ENCODE measurements at places on chromosomes 11 and 22.

- no peak for DNase-seq
Observed at GRCh38 chr11:130866831-130867230, 49.4 kb downstream of the SNX19 start.

GRCh38 chr11:59401262-59401552 is 25.0 kb downstream of the OR5A2 start:
- DNase-seq, result no peak

- DNase-seq, result peak; percentile 93
Observed at GRCh38 chr22:45626198-45626651, 45.4 kb upstream of the ATXN10 start.

- peak; percentile 90 for DNase-seq
Observed at GRCh38 chr11:17221968-17222367, 14.2 kb upstream of the PIK3C2A start.

DNA sequence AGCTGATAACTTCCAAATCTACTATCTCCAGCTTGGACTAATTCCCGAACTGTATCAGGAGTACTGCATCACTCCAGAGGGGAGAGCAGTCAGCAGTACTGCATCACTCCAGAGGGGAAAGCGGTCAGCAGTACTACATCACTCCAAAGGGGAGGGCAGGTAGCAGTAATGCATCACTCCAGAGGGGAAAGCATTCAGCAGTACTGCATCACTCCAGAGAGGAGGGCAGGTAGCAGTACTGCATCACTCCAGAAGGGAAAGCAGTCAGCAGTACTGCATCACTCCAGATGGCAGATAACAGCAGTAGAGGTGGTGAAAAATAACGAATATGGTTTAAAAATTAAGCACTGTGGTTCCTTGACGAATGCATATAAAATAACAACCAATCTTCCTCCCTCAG is 8.4 kb downstream of the CWC15 start:
- DNase-seq, result no peak

- DNase-seq, result no peak
Observed at GRCh38 chr11:125807909-125808308, 20.0 kb downstream of the PATE3 start.

GRCh38 chr22:45413368-45414211 is at the start of the genes RIBC2 and SMC1B:
Gene RIBC2 (plus strand): TSS chr22:45413693. CDS start chr22:45413887, 194 bp downstream.
Gene SMC1B (minus strand): TSS chr22:45413599. CDS start chr22:45413567, 32 bp downstream.
- peak; percentile 75 for DNase-seq

GRCh38 chr11:12941671-12942070 is 67.4 kb upstream of the RASSF10 start:
- no peak for DNase-seq

DNA sequence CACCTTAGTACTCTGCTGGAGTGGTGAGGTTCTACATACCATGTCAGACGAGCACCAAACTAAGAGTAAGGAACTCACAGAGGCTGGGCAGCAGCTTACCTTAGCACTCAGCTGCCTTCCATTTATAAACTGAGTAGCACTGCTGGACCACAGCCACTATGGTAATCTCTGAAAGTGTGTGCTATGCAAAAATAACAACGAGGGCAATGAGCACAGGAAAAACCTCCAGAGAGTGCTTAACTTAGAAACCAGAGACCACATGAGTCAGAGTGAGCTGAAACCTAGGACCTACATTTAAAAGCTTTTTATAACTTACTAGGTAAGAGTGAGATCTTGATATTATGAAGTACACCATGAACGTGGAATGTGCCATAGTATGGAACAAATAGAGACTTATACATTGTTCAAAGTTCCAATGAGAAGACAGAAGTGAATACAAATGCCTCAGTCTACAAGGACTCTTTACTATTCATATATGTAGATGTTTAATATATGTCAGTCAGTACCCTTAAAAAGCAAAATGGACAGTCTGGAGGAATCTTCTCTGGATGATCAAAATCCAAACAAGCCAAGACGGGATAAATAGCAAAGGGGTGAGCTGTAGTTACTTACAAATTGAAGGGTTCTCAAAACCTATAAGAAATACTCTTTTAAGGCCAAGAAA is 17.2 kb upstream of the CD59 start:
- peak; percentile 37 for DNase-seq

- peak; percentile 28 for DNase-seq
Observed at GRCh38 chr11:2699185-2699530, 636 bp downstream of the KCNQ1OT1 start.

- DNase-seq, result peak; percentile 63
Observed at GRCh38 chr11:11987503-11988022, 20.9 kb downstream of the DKK3 start.

DNA sequence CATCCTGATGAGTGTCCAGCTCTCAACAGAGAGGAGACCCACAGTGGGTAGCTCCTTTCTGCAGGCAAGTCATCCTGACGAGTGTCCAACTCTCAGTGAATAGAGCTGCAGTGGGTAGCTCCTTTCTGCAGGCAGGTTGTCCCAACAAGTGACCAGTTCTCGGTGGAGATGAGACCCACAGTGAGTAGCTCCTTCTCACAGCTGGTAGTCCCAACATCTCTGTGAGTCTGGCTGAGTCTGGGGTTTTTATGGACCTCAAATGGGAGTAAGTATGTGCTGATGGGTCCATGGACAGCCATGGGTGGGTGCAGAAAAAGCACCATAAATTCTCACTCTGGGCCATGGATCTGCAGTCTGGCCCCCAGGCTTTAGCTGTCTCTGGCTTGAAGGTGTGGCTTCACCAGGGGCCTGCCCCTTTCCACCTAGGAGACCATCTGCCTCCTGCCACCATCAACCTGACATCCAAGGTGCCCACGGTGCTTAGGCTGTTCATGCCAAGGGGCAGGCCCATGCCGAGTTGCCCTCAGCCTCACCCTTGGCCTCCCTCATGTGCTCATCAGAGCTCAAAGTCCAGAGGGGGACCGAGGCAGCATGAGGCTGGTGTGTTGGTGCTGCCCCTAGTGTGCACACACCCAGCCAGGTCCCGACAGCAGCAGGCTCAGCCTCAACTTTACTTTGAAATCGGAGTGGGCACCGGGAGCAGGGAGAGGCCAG is 15.3 kb downstream of the NPAT start:
- no peak for DNase-seq

DNA sequence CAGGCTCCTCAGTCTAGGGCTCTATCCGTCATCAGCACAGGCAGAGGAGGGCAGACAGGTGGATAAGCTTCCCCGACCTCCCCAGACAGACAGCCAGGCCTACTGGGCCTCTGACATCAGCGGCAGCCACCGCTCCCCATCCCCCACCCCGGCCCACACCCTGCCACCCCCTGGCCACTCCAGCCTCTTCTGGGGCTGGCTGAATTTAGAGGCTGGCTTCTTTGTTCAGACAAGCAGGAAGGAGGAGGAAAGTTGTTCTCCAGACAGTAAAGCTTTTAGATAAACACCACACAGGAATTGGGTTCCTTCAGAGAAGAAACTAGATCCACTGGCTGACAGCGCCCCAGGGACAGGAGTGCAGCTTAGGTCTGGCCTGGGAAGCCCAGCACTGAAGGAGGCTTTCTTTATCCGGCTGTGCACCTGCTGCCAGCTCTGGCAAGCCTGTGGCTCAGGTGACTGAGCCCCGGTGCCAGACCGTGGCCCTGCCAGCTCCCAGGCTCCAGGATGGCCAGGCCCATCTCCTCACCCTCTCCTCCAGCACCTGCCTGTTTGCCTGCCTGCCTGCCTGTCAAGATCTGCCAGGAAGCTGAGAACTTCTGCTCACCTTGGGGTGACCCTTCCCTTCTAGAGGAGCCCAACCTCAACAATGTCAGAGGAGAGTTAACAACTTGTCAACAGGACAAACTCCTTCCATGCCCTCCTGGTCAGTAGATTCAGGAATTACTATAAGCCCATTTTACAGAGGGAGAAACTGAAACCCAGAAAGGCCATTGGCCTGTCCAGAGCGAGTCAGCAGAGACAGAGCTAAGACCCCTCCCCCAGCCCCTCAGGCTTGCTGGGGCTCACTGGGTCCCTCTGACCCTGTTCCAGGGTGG is 44.0 kb upstream of the KLHL35 start:
- no peak for DNase-seq

DNA sequence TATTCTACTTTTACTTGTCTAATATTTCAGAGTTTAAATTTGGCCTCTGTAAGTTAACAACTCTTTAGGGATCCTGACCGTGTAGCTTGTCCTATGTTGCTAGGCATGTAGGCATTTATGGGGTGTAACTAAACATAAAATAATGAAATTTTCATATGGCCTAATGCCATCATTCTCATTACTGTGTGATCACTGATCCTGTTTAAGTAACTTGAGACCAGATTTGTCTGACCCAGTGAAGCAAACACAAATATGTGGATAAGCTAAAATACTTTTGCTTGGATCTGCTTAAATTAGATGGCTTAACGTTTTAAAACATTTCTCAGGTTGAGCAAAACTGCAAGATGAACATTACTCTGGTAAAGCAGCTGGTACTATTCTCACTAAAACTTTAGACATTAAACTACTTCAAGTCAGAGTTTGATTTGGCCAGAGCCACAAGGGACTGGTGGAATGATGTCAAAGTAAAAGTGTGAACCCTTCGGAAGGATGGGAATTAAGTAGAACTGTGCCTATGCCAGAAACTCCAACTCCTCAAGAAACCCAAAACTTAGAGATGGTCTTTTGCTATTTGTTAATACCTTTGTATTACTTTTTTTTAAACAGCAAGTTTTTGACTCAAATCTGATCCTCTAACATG is 12.5 kb downstream of the QSER1 start:
- DNase-seq, result peak; percentile 6

- DNase-seq, result no peak
Observed at GRCh38 chr22:19226428-19226827, 47.9 kb upstream of the SLC25A1 start.

- DNase-seq, result no peak
Observed at GRCh38 chr22:26095256-26095956, 73.9 kb upstream of the SEZ6L start.

GRCh38 chr11:2074266-2074825 is 64.8 kb downstream of the IGF2 start:
- DNase-seq, result no peak

DNA sequence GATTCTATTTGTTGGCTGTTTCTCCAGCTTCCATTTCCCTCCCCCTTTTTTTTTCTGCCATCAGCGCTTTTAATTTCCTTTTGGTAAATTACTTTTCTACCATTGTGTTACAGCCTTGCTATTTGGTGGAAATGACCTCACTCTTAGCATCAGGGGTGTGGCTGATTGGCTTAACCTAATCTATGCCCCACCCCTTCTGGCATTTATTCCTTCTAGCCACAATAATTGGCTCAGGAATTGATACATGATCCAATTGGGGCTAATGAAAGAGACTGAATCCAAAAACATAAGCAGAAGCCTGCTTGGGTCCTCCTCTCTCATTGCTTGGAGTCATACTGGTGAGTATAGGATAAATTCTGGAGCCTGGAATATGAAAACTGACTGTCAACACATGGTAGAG is 402.4 kb upstream of the LRRC4C start:
- DNase-seq, result no peak

DNA sequence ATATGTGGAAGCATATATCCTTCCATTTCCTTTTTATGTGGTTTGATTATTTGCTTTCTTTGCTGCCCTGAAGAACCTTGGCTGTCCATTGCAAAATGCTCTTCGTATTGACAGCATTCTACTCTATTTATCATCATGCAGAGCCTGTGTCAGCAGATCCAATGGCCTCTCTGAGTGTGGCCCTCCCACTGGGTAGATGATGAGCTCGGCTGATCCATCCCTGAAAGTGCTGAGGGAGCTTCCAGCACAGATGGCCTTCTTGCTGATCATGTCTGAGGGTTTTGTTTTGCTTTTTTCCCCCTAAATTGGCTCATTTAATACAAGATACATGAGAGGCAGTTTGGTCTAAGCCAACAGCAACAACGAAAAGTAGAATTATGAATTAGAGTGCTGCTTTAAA is 181.0 kb downstream of the GRIA4 start:
- no peak for DNase-seq

DNA sequence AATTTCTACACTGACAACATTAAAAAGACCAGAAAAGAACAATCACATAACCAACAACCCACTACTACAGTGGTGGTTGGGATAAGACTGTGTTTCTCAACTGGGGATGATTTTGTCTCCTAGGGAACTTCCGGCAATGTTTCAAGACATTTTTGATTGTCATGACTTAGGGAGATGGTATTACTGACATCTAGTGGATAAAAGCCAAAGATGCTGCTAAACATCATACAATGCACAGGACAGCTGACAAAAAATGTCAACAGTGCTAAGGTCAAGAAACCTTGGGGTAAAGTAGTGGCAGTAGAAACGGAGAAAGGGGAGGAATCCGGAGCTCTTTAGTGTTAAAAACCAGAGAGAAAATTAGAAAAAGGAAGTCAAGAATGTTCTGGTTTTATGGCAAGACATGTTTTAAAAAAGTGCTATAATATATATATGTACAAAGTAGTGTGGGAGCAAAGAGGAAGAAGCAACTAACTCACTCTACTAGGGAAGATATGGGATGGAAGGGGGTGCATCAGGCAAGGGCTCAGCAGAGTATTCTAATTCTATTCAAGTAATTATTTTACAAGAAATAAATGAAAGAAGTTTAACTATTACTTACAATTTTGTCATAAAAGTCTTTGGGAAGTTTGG is 37.2 kb downstream of the CKAP5 start:
- DNase-seq, result peak; percentile 38

GRCh38 chr22:24831687-24832086 is 25.7 kb downstream of the SGSM1 start:
- DNase-seq, result no peak

DNA sequence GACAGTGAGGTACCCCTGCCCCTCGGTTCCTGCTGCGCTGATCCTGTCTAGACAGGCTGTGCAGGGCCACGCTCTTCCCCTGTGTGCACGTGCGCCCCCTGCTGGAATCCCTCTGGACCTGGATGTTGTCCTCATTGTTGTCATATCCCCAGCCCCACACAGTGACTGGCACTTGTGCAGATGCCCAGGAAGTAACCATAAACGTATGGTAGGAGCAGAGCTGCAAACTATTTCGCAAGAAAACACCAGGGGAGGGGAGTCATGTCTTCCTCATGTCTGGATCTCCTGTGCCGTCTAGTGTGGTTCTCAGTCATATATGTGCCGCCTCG is 114.7 kb downstream of the CRYBB2 start:
- peak; percentile 41 for DNase-seq

DNA sequence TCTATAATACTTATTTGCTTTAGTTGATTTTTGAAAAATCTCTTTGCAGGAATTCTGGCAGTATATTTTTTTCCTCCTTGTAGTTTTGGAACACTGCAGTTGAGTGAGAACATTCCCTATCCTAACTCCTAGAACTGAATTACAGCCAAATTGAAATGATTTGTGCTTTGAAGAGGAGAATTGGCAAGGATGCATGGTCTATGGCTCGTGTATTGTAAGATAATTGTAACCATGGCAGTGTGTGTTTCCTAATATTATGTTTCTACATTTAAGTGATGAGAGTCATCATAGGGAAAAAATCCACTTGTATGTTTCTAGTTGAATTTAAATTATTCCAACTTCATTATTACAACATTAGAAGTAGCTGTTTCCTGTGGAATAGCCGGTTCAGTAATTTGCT is 80.9 kb upstream of the MYO18B start:
- DNase-seq, result no peak

DNA sequence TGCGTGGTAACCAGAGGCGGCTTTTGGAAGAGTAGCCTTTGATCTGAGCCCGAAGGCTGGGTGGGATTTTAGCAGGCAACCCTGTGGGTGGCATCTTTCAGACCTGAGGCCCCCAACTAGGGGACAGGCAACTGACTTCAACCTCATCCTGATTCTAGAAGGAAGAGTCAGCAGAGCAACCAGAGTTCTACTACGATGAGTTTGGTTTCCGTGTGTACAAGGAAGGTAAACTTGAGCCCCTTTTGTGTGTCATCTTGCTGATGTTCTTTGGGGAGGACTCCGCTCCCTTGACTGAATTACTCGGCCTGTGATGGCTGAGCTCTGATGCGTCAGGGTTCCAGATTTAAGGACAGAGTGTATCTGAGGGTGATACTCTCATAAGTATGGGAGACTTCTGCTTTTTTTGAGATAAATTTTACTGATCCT is 31.6 kb downstream of the SGSM3 start:
- DNase-seq, result no peak

- no peak for DNase-seq
Observed at GRCh38 chr11:70135625-70136059, 57.5 kb downstream of the ANO1 start.

Data from kidney tubule cell (primary cell).